ENCODE measurements at places on chromosomes 1 and 21. TPM values are rescaled to one million over a fixed set of nuclear protein-coding genes. Genes with fewer than 3 reads are reported as not detected.
A peak's percentile ranks its signal among the peaks of the same experiment; 100 is the strongest.

- no peak overlapping the region for H3K4me3 ChIP-seq
- no peak overlapping the region for H3K27ac ChIP-seq
- no peaks in the 10 kb centered on the region for H3K36me3 ChIP-seq
- DNase-seq = no peak
- no peaks in the 10 kb centered on the region for H3K27me3 ChIP-seq
- H3K4me1 ChIP-seq = no peaks in the 10 kb centered on the region
Observed at GRCh38 chr1:70948396-70949017, 99.1 kb downstream of the PTGER3 start.

The AGT gene
- under 0.01 TPM for total RNA-seq

The SERTAD4 gene
- total RNA-seq = under 0.01 TPM

The AXDND1 gene
- total RNA-seq = not detected

- DNase-seq = no peak
- H3K27me3 ChIP-seq = no peaks in the 10 kb centered on the region
- H3K4me1 ChIP-seq = no peaks in the 10 kb centered on the region
- no peak overlapping the region for H3K4me3 ChIP-seq
- no peak overlapping the region for H3K27ac ChIP-seq
Observed at GRCh38 chr21:43803558-43804300, 14.4 kb downstream of the RRP1 start.

GRCh38 chr1:203229471-203230135, at the start of gene CHIT1:
Gene CHIT1, minus strand, starts transcription at chr1:203229673. Its CDS starts 37 bp downstream, at chr1:203229636.
- H3K36me3 ChIP-seq = no peaks in the 10 kb centered on the region
- no peak within 1 kb of the TSS for H3K4me3 ChIP-seq
- H3K27me3 ChIP-seq = peaks cover 63% of the 10 kb centered on the region
- no peaks in the 10 kb centered on the region for H3K4me1 ChIP-seq
- peak; percentile 2 for DNase-seq

DNA sequence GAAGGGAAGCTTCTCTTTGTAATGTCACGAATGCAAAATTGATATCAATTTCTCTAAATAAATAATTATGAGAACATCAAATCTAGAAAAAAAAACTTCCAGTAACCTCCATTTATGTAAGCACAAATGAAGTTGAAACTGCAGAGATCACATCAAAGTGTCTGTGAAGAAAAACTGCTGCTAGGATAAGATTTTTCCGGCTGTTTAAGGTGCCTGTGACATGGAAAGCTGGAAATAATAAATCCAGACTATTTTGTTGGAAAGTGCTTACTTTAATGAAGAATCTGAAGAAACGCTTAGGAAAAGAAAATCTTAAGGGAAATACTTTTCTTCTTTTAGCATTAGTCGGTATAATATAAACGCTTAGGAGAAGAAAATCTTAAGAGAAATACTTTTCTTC, 57.0 kb downstream of the CHRM3 start:
- DNase-seq = no peak
- H3K27me3 ChIP-seq = no peaks in the 10 kb centered on the region
- no peak overlapping the region for H3K4me3 ChIP-seq
- H3K36me3 ChIP-seq = no peaks in the 10 kb centered on the region

DNA sequence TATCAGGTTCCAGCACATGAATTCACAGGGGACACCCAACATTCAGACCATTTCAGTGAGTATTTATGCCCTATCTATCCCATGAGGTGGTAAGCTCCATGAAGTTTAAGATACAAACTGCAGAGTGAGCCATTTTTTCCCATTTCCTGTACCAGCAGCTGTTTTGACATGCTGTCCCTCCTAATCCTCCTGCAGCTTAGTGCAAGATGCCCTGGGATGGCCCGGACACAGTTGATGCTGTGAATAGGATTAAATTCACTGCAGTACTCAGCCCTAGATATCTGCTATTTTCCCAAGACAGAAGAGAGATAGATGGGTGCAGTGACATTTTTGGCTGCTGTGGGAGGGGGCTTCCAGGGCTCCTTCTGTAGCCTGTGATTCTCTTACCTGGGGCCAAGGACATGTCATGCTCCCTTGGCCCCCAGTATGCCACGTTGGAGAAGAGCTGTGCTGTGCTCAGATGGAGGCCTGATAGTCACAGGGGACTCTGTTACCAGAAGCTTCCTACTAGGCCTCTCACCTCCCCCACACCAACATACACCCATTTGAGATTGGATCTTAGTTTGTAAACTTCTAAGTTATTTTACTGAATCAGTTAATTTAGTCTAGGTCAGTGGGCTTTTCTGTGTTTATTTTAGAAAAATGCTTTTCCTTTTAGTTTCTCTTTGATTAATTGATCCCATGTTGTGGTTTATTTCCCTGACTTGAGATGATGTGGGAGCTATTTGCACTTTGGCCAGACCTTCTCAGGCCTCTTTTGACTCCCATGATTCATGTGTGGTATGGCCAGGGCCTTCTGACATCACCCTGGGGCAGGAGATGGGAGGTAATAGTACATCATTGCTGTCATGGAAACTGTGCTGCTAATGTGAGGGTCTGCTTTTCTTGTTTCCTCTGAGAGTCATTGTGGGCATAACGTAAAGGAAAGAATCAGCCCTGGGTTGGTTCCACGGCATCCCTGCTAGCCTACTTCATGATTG, 92.6 kb downstream of the ST3GAL3 start:
- H3K27me3 ChIP-seq = no peaks in the 10 kb centered on the region
- no peaks in the 10 kb centered on the region for H3K36me3 ChIP-seq
- no peak overlapping the region for H3K4me3 ChIP-seq
- H3K27ac ChIP-seq = peak overlapping the region; percentile 9

The FAM72D gene
- 0.72 TPM for total RNA-seq

- peaks cover 18% of the 10 kb centered on the region for H3K4me1 ChIP-seq
- H3K4me3 ChIP-seq = no peak overlapping the region
- DNase-seq = peak; percentile 84
Observed at GRCh38 chr1:164637461-164638375, 78.7 kb downstream of the PBX1 start.

DNA sequence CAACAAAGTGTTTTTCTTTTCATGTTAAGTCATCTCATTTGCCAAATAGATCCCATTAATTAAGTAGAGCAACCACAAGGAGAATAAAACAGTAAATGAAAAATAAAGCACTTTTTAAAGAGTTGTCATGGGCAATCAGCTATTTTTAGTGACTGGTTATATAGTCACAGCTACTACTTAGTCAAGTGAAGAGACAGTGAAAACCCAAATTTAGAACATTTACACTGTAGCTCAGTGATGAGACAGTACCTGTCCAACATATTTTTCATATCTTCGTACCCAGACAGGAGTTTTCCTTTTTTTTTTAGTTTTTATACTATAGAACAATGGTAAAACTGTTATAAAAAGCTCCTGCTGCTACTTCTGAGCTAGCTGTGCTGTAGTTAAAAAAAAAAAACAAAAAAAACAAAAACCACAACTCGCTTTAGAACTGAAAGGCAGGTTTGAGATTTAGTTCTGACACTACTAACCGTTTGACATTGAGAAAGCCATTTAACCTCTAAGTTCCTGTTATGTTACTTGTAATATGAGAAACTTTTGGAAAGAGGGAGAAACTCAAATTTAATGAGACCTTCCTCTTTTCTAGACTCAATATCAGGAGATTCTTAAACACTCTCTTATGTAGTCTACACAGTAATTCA, 777.5 kb downstream of the ADGRL2 start:
- H3K4me1 ChIP-seq = no peaks in the 10 kb centered on the region
- no peak for DNase-seq
- H3K27me3 ChIP-seq = no peaks in the 10 kb centered on the region
- H3K36me3 ChIP-seq = no peaks in the 10 kb centered on the region
- no peak overlapping the region for H3K4me3 ChIP-seq
- H3K27ac ChIP-seq = no peak overlapping the region

The LUZP1 gene
- 36.1 TPM for total RNA-seq

- H3K27ac ChIP-seq = no peak overlapping the region
- no peak for DNase-seq
- peaks cover 2% of the 10 kb centered on the region for H3K27me3 ChIP-seq
- no peaks in the 10 kb centered on the region for H3K36me3 ChIP-seq
- no peak overlapping the region for H3K4me3 ChIP-seq
Observed at GRCh38 chr1:241762713-241763339, 85.2 kb upstream of the EXO1 start.

The TFAP2E gene
- under 0.01 TPM for total RNA-seq

- no peaks in the 10 kb centered on the region for H3K4me1 ChIP-seq
- peaks cover 26% of the 10 kb centered on the region for H3K27me3 ChIP-seq
- H3K27ac ChIP-seq = no peak overlapping the region
- DNase-seq = no peak
- H3K36me3 ChIP-seq = no peaks in the 10 kb centered on the region
- H3K4me3 ChIP-seq = no peak overlapping the region
Observed at GRCh38 chr1:167641786-167642500, 11.9 kb downstream of the RCSD1 start.

GRCh38 chr1:183554577-183554976, 35.7 kb downstream of the NCF2 start:
- H3K4me3 ChIP-seq = no peak overlapping the region
- no peaks in the 10 kb centered on the region for H3K27me3 ChIP-seq
- H3K36me3 ChIP-seq = peaks cover 20% of the 10 kb centered on the region
- H3K4me1 ChIP-seq = peaks cover 3% of the 10 kb centered on the region

DNA sequence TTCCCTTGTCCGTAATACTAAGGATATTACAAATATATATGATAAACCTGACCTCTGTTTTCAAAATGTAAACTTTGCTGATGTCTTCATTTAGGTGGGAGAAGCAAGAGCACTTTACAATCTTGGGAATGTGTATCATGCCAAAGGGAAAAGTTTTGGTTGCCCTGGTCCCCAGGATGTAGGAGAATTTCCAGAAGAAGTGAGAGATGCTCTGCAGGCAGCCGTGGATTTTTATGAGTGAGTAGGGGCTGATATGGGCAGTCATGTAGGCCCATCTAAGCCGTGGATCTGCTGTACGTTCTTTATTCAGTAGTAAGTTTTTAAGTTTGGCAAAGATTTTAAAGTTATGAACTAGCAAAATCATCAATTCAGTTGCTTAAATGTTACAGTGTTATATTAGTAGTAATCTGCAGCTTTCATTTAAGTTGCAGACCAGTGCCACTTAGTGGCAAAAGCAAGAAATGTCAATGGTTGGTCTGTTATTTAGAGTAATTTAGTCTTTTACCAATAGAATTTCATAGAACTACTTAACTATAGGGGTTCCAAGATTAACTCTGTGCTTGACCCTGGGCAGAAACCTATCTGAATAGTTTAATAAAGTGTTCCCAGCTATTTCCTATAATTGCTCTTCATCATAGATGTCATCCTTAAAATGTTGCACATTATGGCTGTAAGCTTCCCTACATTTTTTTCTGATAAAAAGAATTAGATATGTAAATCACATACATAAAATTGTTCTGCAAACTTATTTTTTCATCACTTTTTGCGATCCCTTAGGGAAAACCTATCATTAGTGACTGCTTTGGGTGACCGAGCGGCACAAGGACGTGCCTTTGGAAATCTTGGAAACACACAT, 21.3 kb downstream of the GPSM2 start:
- no peak overlapping the region for H3K4me3 ChIP-seq
- peaks cover 4% of the 10 kb centered on the region for H3K4me1 ChIP-seq
- no peaks in the 10 kb centered on the region for H3K27me3 ChIP-seq
- DNase-seq = peak; percentile 79
- H3K27ac ChIP-seq = no peak overlapping the region

The GJA5 gene
- not detected for total RNA-seq

The PLPP3 gene
- 46.4 TPM for total RNA-seq

DNA sequence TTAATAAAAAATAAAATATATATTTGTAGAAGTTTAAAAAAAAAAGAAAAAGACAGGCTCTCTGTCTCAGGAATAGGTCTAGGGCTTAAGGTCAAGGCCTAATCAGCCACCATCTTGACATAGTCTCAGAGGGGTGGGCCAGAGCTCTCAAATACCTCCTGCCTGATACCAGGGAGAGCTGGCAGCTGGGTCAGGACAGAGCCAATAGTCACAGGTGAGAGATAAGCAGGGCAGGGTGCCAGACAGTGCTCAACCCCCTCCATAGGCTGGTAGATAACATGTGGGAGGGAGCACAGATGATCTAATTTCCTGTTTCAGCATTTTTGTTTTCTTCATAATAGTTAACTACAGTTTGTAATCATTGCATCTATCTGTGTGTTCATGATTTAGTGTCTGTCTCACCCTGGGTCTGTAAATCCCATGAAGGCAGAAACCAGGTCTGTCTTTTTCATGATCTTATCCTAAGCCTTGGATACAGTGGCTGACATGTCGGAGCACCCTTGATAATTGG, 152.0 kb upstream of the GRIK3 start:
- no peak for DNase-seq
- no peaks in the 10 kb centered on the region for H3K27me3 ChIP-seq
- H3K4me3 ChIP-seq = no peak overlapping the region
- H3K36me3 ChIP-seq = no peaks in the 10 kb centered on the region

DNA sequence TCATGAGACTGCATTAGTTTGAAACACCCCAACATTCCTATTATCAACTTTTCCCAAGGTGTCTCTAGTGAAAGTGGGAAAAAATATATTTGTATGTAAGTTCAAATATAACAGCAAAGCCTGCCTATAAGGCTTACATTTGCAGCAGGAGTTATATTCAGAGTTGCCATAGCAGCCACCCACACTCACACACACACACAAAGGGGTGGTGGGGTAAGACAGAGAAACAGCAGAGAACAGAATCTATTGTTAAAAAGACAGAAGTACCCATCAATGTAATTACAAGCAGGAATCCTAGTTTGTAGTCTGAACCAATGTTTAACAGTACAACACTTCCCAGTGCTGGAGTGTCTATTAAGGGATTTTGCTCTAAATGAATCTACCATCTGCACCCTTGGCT, 55.0 kb downstream of the PLPPR5 start:
- DNase-seq = no peak
- no peaks in the 10 kb centered on the region for H3K4me1 ChIP-seq

- H3K36me3 ChIP-seq = no peaks in the 10 kb centered on the region
- H3K4me3 ChIP-seq = no peak overlapping the region
- no peaks in the 10 kb centered on the region for H3K4me1 ChIP-seq
Observed at GRCh38 chr1:115506924-115507589, 134.7 kb upstream of the VANGL1 start.

The BACE2 gene
- total RNA-seq = 18.1 TPM

GRCh38 chr1:91864017-91864700, 21.8 kb downstream of the TGFBR3 start:
- H3K4me3 ChIP-seq = no peak overlapping the region
- peaks cover 6% of the 10 kb centered on the region for H3K4me1 ChIP-seq
- no peaks in the 10 kb centered on the region for H3K27me3 ChIP-seq
- DNase-seq = peak; percentile 66
- no peak overlapping the region for H3K27ac ChIP-seq

DNA sequence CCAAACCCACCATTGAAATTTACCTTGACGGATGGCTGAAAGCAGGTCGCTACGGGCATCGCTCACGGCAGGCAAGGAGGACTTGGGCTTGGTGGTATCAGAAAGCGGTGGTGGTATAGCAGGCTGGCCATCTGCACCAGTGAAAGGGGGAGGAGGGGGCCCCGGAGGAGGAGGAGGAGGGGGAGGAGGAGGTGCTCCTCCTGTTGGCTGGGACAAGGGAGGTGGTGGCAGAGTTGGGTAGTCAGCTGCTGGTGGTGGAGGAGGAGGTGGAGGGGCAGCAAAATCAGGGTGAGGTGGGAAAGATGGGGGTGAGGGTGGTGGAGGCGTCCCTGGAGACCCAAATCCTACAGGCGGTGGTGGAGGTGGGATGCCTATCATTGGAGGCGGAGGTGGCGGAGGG, 17.2 kb downstream of the GPR3 start:
- peaks cover 62% of the 10 kb centered on the region for H3K36me3 ChIP-seq
- H3K4me1 ChIP-seq = peaks cover 6% of the 10 kb centered on the region
- no peak overlapping the region for H3K27ac ChIP-seq
